ENCODE measurements at places on chromosomes 5 and 9.
A peak's percentile ranks its signal among the peaks of the same experiment; 100 is the strongest.

GRCh38 chr5:66724349-66725139, 128.4 kb downstream of the MAST4 start:
- DNase-seq: no peak

- peak; percentile 62 for DNase-seq
Measured at GRCh38 chr9:84694248-84694647, 24.7 kb downstream of the NTRK2 start.

DNA sequence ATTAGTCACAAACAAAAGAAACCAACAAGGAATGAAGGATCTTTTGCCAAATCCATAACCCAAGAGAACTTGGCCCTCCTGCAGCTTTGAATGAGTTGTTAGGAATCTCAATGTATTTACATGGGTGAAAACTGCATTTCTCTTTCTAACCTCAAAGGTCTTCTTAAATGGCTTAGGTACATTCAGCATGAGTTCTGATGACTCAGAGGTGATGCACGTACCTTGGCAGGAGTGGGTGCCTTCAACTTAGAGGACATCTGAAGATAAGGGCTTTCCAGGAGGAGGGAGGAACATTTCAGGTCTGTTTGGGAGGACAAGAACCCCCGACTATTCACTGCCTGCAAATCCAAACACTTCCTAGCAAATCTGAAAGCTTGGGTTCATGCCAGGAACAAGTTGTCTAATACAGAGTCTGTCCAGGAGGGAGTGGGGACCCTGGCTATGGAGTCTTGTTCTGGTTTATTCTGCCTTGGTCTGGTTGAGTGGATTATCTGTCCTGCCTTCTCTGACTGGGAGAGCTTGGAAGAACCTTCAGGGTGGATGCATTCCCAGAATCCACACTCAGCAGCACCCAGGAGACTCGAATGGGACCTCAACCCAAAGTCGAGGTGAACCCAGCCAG, 65.7 kb downstream of the IRX2 start:
- DNase-seq: no peak

DNA sequence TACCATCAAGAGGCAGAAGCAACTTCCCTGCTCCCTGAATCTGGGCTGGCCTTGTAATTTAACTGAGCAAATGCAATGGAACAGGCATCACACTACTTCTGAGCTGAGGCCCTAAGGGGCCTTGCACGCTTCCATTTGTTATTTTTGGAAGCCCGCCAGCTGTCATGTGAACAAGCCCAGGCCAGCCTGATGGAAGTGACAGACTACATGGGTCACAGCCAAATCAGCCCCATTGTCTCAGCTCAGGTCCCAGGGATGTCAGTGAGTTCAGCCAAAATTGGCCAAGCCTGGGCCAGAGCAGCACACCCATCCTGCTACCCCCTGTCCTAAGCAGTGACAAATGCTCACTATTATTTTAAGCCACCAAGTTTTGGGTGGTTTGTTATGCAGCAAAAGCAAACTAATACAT, 72.8 kb downstream of the PRRT1B start:
- DNase-seq: no peak

DNA sequence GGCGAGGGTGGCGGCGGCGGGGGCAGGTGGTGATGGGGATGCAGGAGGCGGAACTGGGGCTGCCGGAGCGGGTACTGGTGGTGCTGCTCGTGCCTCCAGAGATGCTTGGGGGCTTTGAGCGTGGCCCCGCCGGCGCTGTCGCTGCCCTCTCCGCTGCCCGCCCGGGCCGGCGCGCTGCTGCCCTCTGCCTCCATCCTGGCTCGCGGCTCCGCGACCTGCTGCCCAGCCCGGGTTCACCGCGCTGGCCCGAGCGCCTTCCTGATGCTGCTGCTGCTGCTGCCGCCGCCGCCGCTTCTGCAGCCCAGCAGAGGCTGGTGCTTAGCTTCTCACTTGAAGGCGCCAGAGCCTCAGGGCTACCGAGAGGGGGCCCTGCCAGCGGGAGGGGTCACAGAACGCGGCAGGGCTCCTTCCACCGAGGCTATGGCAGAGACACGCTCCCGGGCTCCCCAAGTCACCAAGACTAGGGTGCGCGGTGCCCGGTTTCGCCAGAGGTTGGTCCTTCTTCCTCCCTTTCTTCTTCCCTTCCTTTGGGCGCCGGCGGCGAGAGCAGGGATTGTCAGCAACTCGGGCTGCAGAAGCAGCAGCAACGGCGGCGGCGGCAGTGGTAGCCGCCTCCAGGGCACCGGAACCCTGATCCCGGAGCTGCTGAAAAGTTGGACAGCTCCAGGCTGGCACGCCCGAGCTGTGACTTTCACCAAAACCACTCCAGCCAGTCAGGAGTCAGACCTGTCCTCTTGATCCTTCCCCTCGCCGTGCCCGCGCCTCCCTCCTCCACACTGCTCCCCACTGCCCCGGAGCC, at the start of gene PDE4D:
PDE4D (minus strand) TSS at position 298 of the 799 bp plus-strand sequence.
- peak; percentile 43 for DNase-seq

DNA sequence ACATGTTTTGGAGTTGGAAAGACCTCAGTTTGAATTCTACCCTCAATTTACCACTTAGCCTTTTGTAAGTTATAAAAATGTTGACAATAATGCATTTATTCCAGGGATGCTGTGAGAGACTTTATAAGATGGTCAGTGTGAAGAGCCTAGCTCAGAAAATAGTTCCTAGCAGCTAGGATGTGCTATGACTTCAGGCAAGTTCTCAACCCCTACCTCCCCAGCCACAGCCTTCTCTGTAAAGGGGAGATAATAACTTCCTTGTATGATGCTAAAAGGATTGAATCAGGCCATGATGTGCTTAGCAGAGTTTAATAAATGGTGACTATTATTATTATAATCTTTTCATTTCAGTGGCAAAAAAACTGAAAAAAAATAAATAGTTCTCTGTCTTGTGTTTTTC, 77.6 kb downstream of the ALDH1A1 start:
- DNase-seq: no peak

DNA sequence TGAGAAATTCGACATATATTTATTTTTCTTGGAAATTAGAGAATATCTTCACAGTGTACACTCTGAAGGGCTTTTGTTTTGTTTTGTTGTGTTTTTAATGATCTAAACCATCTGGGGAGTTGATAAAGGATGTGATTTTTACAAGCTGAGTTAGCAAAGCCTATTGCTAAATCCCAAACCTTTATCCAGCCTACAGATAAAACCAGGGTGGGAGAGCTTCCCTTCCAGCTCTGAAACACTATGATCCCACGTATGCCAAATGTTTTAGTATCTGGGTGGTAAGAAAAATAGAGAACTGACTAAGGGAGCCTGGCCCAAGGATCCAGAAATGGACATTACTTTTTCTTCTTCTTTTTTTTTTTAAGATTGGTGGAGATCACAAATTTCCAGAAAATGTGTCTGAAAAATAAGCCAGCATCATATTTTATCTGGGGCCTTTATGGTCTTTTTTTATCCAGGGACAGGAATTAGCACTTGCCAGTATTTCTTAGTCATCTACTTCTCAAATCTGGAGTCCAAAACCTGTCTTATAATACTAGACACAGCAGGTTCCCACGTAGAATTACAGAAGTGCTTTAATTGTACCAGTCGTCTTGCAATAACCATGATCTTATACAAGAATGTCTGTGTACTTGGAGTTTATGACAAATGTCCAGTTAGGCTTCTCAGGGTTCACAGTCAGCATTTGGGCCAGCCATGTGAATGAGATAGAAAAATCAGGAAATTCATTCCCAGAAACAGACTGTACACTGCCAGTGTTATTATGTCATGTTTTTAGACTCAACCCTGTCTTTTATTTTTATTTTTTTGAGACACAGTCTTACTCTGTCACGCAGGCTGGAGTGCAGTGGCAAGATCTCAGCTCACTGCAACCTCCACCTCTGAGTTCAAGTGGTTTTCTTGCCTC, 290.8 kb upstream of the MPDZ start:
- no peak for DNase-seq

Measured in GM13976 (cell line).